ENCODE measurements at places on chromosomes 3 and 15.
A peak's percentile ranks its signal among the peaks of the same experiment; 100 is the strongest.

DNA sequence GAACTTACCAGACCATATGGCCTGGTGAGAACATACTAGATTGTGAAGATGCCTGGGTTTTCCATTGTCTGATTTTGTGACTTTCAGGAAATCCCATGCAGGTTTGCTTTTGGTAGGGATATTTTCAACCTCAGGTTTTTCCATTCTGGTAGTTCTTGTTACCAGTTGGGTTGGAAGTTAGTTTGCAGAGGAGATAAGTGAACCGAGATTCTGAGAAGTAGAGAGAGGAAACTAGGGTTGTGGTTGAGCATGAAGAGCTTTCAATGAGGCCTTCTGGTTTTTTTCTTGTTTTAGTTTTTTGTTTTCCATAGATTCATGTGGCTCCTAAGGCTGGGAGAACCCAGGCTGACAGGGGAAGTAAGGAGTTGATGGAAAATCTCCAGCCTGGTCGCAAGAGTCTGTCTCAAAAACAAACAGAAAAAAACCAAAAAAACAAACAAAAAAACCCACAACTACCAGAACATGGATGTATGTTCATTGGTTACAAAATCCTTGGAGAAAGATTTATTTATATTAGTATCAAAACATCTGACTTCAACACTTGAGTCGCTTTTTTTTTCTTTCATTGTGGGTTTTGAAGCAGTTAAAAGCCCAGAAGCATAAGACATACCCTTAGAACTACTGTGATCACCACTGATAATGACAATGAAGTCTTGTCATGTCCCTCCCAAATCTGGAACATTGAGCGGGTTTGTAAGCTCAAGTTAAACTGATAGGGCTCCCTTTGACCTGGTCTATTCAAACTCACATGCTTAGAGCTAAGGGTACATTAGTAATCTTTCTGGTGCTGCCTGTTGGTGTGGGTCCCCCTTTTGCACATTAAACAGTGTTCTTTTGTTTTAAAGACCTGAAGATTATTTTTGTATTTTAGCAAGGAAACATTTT is 3.2 kb downstream of the GPR171 start:
- no peak for DNase-seq

DNA sequence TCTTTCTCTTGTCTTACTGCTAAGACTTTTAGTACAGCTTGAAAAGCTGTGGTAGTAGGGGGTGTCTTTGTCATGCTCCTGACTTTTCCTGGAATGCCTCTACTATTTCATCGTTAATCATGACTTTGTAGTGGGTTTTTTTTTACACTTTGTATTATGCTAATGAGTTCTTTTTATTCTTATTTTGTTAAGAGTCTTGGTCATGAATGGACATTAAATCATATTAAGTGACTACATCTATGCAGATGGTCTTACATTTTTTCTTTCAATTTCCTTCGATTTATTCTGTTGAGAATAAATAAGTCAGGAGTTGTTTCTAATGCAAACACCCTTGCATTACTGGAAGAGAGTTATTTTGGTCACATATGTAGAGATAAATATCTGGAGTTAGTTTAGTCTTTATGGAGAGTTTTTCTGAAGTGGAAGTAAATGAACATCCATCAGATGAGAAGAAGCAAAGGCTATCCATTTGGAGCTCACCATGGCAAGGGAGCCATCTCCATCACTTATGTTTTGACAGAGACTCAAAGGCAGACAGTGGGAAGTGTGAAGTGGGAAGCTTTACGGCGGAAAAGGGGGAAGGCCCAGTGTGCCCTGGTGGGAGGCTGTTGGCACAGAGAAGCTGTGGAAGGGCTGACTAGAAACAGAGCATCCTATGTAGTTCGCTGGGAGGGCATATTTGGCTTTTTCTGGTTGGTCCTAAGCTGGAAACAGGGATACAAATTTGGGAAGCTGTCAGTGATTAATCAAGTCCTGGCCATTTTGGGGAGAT is 73.1 kb upstream of the PRR23E start:
- DNase-seq, result no peak

DNA sequence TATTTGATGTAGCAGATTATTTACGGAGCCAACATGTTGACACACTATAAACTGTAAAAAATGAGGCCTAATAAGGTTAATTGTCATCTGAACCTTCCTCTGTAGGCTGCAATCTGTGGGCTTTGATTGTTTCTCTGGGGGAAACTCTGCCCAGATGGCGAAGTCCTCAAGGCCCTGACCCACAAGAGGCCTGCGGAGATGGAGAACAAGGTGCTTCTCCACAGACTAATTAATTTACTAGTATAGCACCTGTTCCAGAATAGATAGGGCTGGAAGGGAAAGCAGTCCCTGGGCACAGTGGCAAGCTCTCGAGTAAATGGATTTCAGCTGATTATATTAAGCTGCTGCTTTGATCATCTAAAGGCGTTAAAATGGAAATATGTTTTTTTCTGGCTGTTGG is 338.8 kb upstream of the DNAJC19 start:
- peak; percentile 64 for DNase-seq

GRCh38 chr15:30783019-30783418 is 120.7 kb upstream of the FAN1 start:
- DNase-seq, result no peak

DNA sequence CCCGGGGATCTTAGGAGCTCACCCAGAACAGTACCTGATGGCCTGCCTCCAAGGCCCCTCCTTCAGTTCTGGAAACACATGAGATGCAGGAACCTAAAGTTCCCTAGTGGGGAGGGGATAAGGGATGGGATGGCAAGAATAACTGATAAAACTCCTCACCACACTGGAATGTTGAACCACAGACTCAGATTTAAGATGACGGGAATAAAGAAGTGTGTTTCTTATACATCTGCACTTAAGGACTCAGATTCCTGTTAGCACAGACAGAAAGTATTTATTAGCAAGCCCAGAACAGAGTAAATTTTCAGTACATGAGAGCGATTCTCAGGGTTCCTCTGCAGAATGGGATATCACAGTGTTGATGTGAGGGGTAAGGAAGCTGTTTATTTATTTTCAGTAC is 245.2 kb downstream of the TLE3 start:
- no peak for DNase-seq

- DNase-seq, result no peak
These were observed 34.3 kb upstream of the RFTN1 start for GRCh38 chr3:16547561-16548357.

- DNase-seq, result no peak
These were observed 229.7 kb upstream of the BHLHE40 start for GRCh38 chr3:4749567-4750002.
